ENCODE measurements at places on chromosomes 1 and 21. TPM values are rescaled to one million over a fixed set of nuclear protein-coding genes. Genes with fewer than 3 reads are reported as not detected.

DNA sequence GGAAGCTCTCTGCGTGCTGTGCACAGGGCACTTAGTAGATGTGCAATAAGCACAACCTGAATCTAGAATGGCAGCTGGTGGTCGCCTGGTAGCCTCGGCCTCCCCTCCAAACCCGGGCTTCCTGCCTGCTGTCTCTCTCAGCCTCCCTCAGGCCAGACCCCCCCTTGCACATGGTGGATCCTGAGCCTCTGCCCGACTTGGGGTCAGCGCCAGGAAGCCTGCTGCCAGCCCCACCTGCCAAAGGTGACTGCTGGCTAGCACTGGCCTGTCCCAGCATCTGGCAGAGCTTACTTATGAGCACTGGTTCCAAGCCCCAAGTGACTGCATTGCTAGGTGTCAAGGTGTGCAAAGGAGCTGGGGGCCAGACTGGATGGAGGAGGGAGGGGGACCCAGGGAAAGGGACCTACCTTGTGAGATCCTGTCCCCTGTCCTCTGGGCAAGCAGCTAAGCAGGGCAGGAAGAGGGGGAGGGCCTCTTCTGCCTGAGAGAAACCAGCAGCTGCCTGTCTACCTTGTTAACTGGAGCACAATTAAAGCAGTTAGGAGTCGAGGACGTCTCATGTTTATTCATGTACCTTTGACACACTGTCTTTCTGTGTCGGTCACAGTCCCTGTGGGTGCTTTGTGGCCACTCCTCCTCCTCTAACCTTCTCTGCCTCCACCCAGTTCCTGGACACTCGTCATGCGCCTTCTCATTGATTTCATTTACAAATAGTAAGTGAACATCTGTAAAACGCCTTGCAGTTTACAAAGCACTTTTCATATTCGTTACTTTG is 100.9 kb downstream of the DDX20 start:
- DNase-seq = no peak

DNA sequence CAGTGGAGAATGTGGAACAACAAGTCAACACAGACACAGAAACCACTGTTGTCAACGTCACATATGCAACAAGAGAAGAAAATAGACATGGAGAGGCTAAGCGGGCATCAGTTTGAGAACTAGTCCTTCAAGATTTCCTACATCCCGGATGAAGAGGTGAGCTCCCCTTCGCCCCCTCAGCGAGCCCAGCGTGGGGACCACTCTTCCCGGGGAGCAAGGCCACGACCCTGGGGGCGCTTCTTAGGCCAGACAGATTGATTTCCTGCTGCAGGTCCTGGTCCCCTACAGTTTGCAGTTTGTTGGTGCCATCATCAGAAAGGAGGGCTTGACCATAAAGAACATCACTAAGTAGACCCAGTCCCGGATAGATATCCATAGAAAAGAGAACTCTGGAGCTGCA is 113.0 kb downstream of the NBPF12 start:
- DNase-seq = no peak

GRCh38 chr1:153646672-153647345 is 11.7 kb upstream of the SNAPIN start:
- DNase-seq = peak; percentile 22

- no peak for DNase-seq
These were observed 24.7 kb upstream of the LRRN2 start for GRCh38 chr1:204709960-204710912.

The MED8 gene
- 33.0 TPM for total RNA-seq

The ADGRL4 gene
- total RNA-seq = 3.6 TPM
